ENCODE measurements at places on chromosomes 13 and 19.

DNA sequence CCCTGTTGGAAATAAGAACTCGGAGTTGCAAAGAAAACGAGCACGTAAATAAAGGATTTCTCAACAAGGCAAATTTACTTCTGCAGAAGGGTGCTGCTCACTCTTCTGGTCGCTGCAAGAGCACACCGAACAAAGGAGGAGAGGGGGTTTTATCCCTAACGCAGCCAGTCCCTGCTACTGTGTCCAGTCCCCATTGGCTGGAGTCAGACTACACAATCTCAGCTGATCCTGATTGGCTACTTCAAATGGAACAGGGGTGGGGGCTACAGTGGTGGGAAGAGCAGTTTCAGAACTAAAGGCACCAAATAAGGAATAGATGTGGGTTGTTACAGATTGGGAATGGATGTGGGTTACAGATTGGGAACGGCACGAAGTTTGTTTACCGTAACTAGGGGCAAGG, 63.9 kb upstream of the MCF2L start:
- DNase-seq = no peak

DNA sequence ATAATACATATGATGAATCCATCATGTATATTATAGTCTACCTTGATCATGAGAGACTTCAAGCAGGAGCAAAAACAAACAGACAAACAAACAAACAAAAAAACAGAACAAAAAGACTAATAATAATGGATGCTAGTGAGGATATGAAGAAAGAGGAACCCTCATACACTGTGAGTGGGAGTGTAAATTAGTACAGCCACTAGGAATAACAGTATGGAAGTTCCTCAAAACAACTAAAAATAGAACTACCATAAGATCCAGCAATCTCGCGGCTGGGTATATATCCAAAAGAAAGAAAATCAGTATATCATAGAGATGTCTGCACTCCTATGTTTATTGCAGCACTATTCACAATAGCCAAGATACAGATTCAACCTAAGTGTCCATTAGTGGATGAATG, 7.0 kb upstream of the DLEU7 start:
- DNase-seq = no peak

DNA sequence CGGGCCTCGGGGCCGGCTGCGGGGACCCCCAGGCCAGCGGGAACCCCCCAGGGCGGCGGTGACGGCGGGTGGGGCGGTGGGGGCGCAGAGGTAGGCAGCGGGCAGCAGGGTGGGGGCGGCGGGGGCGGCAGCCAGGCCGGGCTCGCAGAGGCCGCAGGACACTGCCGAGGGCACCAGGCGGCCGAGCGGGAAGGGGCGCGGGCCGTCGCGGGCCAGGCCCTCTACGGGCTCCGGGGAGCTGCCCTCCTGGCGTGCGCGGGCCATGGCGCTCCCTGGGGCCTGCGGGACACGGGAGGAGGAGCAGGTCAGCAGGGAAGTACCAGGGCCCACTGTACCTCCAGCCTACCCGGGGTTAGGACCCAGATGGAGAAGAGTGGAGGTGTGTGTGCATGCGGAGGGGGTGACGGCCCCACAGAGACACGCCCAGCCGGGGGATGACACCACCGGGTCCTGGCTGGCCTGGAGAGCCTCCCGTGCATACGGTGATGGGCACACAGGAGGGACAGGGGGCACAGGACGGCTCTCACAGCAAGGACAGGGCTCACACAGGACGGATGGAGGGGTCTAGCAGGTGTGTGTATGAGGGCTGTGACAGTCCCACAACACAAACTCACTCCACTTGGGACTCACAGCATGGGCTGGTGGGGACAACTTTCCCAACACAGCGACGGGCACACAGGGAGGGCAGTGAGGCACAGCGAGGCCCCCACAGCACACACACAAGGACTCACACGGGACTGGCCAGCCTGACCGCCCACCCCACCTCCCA, 2.6 kb downstream of the BBC3 start:
- DNase-seq = no peak

DNA sequence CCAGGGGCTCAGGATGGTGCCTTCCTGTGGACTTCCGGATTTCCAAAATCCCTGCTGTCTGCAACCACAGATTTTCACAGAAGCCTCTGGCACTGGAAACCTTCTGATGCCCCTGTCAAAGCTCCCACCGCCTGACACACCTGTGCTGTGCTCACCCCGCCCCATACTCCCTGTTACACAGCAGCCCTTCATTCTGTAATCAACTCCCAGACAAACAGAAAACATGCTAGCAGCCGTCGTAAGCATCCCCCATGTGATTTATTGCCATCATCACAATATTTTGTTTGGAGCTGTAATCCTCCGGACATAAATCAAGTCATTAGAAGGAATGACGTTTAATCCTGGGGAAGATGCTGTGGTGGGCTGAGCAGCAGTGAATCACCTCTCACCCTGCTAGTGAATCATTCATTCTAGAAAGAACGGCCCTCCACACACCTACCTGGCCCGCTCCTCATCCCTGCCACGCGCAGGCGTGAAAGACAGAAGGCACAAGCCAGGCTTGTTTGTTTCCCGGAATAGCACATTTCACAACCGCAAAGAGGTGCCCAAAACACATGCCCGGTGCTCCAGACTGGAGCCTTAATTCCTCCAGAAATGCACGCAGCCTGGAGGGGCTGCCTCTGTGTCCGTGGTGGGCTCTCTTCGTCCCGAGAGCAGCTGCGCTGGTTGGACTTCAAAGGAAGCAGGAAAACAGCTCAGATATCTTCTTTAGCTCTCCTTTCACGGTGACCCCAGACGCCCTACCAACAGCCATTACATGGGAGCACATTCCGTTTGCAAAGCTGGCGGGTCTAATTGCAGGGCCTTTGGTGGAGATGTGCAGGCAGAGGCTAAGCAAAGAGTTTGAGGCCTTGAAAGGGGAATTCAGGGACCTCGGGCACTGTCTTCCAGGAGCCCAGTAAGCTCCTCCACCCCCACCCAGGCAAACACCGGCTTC, 41.3 kb upstream of the KCTD15 start:
- DNase-seq = no peak

DNA sequence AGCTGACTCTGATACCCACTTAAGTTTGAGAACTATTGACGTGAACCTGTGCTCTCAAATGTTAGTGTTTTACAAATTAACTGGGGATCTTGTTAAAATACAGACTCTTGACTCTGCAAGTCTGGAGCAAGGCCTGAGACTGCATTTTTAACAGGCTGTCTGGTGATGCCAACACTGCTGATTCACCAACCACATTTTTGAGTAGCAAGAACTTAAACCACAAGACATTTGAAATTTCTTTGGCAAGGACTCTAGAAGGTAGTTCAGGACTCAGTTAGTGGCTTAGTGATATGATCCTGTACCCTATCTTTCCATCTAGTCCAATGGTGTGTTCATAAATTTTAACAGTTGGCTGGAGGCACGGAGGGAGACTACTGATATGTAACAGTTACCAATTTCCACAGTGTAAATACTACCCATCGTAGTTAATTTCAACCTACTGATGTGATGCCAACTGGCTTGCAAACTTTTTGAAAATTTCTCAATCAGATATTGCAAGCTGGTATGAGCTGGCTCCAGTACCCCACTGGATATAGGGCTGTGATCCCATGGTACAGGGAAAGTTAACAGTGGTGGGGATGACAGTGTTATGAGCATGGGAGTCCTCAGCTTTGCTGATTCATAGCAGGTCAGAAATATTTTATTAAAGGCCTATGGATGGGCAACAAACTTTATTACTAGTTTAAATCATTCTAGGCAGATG, 255.1 kb downstream of the TBC1D4 start:
- no peak for DNase-seq

GRCh38 chr13:58858870-58859371, 1227.4 kb downstream of the PCDH17 start:
- no peak for DNase-seq

GRCh38 chr13:68124437-68125086, 894.4 kb upstream of the PCDH9 start:
- no peak for DNase-seq

DNA sequence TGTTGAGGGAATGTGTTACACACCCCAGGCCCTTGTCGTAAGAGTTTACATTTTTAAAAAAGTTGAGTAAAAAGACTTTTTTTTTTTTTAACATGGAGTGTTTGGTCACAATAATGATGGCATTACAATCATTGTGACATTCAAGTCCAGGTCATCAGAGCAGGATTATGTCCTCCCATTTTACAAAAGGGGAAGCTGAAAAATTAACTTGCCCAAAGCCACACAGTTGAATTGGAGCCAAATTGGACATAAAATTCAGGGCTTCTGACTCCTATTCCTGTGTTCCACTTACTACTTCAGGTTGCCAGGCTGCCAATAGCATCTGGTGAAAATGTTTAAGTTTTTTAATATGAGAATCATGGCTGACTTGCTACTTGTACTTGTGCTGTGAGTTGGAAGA, 49.3 kb downstream of the DLEU7 start:
- no peak for DNase-seq
